Posterior cingulate gyrus (tissue), 11 donors: ENCODE measurements at places on chromosomes 1 and 21.

DNA sequence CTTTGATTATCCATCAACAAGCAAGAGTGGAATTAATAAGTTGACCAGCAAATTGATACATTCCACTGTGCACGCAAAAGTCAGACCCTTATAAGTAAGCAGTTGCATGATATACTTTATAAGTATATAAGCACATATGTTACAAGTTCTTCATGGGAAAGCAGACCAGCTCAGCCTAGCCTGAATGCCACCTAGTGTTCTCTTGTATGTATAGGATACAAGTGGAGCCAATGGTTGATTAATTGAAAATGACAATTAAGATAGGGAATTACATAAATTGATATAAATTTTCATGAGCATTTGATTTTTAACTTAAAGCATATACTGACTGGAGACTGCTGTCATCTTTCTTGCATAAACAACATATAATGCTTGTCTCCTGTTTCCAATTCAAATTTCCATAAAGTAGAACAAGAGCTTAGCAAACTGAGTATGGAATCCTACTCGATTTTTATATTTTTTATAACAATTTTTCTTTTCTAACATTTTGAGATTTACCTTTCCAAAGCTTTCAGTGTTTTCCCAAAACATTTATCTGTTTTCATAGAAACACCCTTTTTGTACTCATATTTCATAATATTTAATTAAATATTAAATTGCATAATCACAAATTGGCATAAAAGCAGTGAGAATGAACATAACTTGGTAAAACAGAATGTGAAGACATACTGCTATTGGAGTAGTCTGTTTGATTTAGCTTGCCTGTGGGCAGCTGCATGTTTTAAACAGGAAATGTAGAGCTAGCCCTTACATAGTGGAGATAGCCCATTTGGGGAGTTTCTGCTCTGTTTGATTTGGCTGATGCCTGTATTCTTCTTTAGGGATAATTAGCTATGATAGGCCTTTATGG lies 62.8 kb downstream of the MAGI3 start:
- DNase-seq = no peak

- DNase-seq = no peak
Measured at GRCh38 chr1:90768098-90768497, 51.0 kb upstream of the BARHL2 start.

GRCh38 chr1:27527223-27527889 lies 37.4 kb upstream of the WASF2 start:
- DNase-seq = no peak

GRCh38 chr1:56816264-56816663 lies 2.9 kb downstream of the FYB2 start:
- DNase-seq = no peak

GRCh38 chr1:186155594-186155993 lies 219.5 kb downstream of the TPR start:
- DNase-seq = no peak

DNA sequence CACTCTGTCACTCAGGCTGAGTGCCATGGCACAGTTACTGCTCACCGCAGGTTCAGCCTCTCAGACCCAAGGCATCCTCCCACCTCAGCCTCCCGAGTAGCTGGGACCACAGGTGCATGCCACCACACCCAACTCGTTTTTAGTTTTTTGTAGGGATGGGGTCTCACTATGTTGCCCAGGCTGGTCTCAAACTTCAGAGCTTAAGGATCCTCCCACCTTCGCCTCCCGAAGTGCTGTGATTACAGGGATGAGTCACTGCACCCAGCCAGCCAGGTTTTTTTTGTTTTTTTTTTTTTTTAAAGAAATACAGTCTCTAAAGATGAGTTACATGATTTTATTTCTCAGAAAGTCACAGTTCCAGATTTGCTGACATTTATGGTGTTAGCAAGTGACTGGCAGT lies 29.0 kb downstream of the BACE2 start:
- no peak for DNase-seq

GRCh38 chr1:226664413-226665101 lies 74.5 kb downstream of the ITPKB start:
- DNase-seq = no peak

- DNase-seq = no peak
Measured at GRCh38 chr1:159307346-159308020, 5.3 kb downstream of the FCER1A start.

DNA sequence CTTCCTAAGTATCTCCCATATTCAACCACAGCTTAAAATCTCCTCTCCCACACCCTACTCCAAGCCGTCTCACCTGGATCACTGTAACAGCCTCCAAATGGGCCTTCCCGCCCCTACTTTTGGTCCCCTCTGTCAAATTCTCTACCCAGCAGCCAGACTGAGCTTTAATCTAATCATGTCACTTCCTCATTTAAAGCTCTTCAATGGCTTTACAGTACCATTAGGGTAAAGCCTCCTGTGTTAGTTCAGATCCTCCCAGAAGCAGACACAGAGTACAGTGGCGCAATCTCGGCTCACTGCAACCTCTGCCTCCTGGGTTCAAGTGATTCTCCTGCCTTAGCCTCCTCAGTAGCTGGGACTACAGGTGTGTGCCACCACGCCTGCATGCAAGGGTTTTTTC lies 46.8 kb upstream of the PSEN2 start:
- DNase-seq = no peak

DNA sequence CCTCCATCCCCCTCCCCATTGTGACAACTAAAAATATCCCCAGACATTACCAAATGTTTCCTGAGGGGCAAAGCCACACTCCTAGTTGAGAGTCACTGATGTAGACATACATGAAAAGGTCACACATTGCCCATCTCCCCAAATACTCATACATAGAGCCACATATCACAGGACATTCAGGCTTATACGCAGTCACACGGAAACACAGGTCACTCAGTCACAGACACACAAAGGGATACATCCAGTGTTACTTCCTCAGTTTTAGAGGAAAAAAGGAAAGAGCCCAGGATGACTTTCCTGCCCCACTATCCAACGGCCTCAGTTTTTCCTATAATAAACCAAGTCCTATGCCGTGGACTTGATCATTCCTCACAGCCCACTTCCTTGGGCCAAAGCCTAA lies 1.9 kb downstream of the SLC39A1 start:
- DNase-seq = no peak

DNA sequence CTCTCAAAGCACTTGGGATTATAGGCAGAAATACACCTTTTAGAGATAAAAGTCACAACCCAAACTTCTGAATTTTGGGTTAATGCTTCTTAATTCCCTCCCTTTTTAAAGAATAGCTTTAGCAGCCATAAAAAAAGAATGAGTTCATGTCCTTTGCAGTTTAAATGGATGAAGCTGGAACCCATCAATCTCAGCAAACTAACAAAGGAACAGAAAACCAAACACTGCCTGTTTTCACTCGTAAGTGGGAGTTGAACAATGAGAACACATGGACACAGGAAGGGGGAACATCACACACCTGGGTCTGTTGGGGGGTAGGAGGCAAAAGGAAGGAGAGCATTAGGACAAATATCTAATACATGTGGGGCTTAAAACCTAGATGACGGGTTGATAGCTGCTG lies 55.8 kb downstream of the SLC27A3 start:
- no peak for DNase-seq
